ENCODE measurements at places on chromosomes 3 and 15. TPM values are rescaled to one million over a fixed set of nuclear protein-coding genes. Genes with fewer than 3 reads are reported as not detected.

ALDH1A2 gene
- total RNA-seq, result 0.79 TPM

CSNK1G1 gene
- total RNA-seq, result 26.3 TPM

AP3B2 gene
- total RNA-seq, result not detected

GOLGA6L2 gene
- not detected for total RNA-seq

C2CD4A gene
- 1.3 TPM for total RNA-seq

UROC1 gene
- not detected for total RNA-seq

C3orf49 gene
- total RNA-seq, result not detected

CTXND1 gene
- not detected for total RNA-seq

UPK1B gene
- total RNA-seq, result 55.2 TPM

ECE2 gene
- not detected for total RNA-seq

MEX3B gene
- 0.79 TPM for total RNA-seq

SLC38A3 gene
- total RNA-seq, result not detected

SYNM gene
- total RNA-seq, result 0.26 TPM

RTP1 gene
- not detected for total RNA-seq

ARRDC4 gene
- 3.9 TPM for total RNA-seq

PRR23E gene
- not detected for total RNA-seq

ARHGEF26 gene
- 0.64 TPM for total RNA-seq

CCR9 gene
- total RNA-seq, result not detected

RNU5B-1 gene
- total RNA-seq, result not detected

GPR62 gene
- total RNA-seq, result not detected

SPESP1 gene
- 4.2 TPM for total RNA-seq

CD200R1 gene
- not detected for total RNA-seq

DIS3L gene
- total RNA-seq, result 11.8 TPM

PLA1A gene
- total RNA-seq, result not detected

TMEM207 gene
- total RNA-seq, result not detected

GLDN gene
- 0.13 TPM for total RNA-seq

ARL13B gene
- 10.4 TPM for total RNA-seq

RETNLB gene
- not detected for total RNA-seq

FBXL2 gene
- total RNA-seq, result 9.1 TPM

ATP13A5 gene
- not detected for total RNA-seq

TRPC1 gene
- total RNA-seq, result 3.9 TPM

ARPIN gene
- 12.9 TPM for total RNA-seq

SPRED1 gene
- total RNA-seq, result 15.6 TPM

FSD2 gene
- total RNA-seq, result not detected

MTHFS gene
- 33.4 TPM for total RNA-seq

ULK4 gene
- total RNA-seq, result 3.9 TPM

NRG4 gene
- total RNA-seq, result not detected

SI gene
- total RNA-seq, result not detected

COL6A5 gene
- not detected for total RNA-seq

PPP4R2 gene
- 117 TPM for total RNA-seq

SLC9A9 gene
- 1.4 TPM for total RNA-seq
